ENCODE measurements at places on chromosomes 2 and 18.
A peak's percentile ranks its signal among the peaks of the same experiment; 100 is the strongest.

- no peak for DNase-seq
Observed at GRCh38 chr2:80852079-80852807, 547.7 kb upstream of the LRRTM1 start.

GRCh38 chr18:69945220-69946114 is 2.2 kb downstream of the CD226 start:
- DNase-seq, result no peak

DNA sequence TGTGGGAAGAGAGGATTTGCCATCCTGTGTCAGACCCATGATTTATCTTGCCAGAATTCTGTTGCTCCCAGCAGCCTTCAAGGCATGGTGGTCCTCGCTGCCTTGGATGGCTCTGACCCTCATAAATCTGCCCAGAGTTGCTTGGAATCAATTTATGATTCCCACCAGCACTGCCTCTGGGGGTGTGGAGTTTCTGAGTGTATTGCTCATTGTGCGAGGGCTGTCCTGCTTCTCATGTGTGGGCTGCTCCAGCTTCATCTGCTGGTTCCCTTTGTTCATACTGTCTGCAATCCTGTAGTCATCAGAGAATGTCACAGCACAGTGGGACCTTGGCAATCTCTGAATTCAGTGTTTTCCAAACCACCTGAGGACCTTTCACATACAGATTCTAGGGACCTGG is 139.8 kb downstream of the CLIP4 start:
- no peak for DNase-seq

DNA sequence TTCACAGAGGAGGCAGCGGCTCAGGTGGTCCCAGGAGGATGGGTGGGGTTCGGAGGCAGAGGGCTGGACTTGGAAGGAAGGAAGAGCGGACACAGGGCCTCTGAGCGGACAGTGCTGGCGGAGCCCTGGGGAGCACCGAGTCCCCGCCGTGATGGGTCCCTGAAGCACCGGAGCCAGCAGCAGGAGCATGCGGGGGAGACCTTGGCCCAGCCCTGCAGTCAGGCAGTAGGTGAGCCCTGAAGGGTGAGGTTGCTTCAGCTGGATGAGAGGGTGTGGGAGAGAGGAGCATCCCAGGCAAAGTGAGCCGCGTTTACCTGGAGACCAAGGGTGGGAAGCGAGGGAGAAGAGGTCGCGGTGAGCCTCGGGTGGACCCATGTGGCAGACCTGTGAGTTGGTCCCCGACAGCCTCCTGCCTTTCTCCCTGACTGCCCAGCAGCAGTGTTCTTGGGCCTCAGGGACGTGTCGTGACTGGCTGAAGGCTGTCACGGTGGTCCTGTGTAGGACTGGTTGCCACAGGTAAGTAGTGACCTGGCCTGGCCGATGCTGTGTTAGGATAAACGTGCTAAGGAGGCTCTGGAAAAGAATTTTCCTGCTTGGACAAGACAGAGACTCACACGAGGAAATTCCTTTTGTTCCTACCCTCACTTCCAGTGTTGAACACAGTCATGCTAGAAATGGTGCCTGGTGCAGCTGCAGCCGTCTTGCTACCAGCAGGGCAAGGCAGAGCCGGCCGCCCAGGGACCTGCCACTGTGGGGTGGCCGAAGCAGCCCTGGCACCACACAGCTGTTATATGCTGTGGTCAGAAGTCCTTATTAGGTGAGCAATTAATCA is 73.0 kb downstream of the RRM2 start:
- no peak for DNase-seq

DNA sequence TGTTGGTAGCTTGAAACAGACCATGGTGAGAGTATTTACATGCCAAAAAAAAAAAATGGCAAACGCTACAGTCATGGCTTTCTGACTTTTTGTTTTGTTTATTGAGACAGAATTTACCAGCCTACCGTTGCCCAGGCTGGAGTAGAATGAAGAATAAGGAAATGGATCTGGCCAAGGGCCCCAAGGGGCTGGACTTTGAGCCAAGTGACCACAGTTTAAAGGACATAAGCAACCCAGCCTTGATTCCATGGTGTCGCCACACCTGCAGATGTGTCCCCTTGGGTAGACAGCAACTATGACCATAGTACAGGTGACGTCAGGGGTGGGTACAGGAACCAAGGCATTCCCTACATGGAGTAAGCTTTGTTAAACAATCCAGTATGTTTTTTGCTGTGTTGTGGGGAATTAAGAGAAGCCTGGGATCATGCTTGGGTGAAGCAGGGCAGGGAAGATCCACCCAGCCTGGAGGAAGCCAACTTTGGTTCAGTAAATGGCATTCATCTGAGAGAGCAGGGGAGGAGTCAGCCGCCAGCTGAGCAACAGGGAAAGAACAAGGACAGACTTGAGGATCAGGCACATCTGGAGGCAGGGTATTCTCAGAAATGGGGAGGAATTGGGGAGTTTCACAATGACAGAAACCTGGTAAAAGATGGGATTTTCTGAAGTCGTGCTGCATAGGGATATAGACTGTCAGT is 110.3 kb upstream of the SH3BP4 start:
- no peak for DNase-seq

GRCh38 chr2:153990771-153991170 is 119.0 kb downstream of the GALNT13 start:
- no peak for DNase-seq

- no peak for DNase-seq
Observed at GRCh38 chr2:54569745-54570301, 113.7 kb downstream of the SPTBN1 start.

- DNase-seq, result no peak
Observed at GRCh38 chr2:903223-903900, 47.3 kb upstream of the SNTG2 start.

DNA sequence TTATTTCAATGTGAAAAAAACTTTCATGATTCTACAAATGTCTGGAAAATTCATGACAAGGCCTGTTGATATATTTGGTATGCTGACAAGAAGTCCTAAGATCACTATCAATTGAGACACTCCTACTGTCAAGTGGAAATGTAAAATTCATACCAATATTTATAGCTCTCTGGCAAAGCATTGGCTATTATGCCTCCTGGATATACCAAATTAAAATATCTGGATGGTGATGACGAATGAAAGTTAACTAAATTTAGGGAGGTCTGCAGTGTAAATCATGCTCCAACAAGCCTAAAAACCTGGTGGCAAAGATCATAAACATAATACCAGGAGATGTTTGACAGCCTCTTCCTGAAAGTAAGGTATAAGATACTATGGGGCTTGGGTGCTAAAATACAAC is 41.1 kb upstream of the TCF4 start:
- no peak for DNase-seq

GRCh38 chr18:45521777-45522176 is 93.5 kb upstream of the SLC14A2 start:
- DNase-seq, result peak; percentile 22

DNA sequence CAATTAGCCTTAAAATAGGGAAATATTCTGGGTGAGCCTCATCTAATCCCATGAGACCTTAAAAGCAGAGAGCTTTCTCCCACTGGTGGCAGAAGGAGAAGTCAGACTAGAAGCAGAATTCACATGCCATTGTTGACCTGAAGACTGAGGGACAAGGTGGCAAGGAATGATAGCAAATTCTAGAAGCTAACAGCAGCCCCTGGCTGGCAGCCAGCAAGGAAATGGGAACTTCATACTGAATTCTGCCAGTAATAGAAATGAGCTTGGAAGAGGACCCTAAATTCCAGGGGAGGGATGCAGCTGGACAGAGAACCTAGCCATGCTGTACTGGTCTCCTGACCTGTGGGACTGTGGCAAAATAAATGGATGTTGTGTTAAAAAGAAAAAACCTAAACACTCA is 19.5 kb downstream of the B3GNT7 start:
- DNase-seq, result no peak

GRCh38 chr2:10985260-10985659 is 73.5 kb downstream of the KCNF1 start:
- DNase-seq, result no peak

Data from IMR-90 (cell line).